ENCODE measurements at places on chromosomes 16 and 17. TPM values are rescaled to one million over a fixed set of nuclear protein-coding genes. Genes with fewer than 3 reads are reported as not detected.

The USP43 gene
- 11.6 TPM for total RNA-seq

The CES3 gene
- total RNA-seq, result 39.7 TPM

The TAC4 gene
- not detected for total RNA-seq

The EFCAB13 gene
- total RNA-seq, result 7.2 TPM

The GRB7 gene
- total RNA-seq, result 10.9 TPM

The MEOX1 gene
- 0.11 TPM for total RNA-seq

The FNDC8 gene
- not detected for total RNA-seq

The SEC14L1 gene
- 25.6 TPM for total RNA-seq

The PIK3R5 gene
- 6.0 TPM for total RNA-seq

The ANKRD40CL gene
- total RNA-seq, result not detected

The FASN gene
- total RNA-seq, result 290 TPM
